ENCODE measurements at places on chromosomes 5 and 9.

DNA sequence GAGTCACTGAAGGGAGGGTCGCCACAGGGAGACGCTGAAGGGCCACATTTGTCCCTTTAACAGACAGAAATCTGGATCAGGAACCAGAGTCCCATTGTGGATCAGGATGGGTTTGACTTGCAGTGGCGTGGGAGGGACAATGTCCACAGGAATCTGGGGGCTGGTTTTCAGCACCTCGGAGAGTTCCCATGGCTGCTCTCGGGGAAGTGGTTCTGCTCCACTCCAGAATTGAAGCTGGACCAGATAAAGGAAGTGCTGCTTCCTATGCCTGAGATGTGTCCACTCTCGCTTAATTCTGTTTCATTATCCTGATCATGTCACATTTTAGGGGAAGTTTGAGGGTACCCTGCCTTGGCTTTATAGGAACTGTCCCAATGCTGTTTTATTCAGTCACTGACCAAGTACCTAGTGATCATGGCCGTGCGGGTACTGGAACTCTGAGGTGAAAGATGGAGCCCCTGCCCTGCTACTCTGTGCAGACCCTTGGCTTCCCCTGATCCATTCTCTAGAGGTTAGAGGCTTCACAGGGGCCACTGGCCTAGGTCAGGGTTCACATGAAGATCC is 28.7 kb downstream of the ENHO start:
- H3K27me3 ChIP-seq, result peaks cover 50% of the 10 kb centered on the region
- no peak overlapping the region for H3K4me3 ChIP-seq
- no peak for DNase-seq

GRCh38 chr9:107008011-107008410 is 145.0 kb downstream of the ZNF462 start:
- H3K27ac ChIP-seq, result no peak overlapping the region
- no peak for DNase-seq
- H3K36me3 ChIP-seq, result no peaks in the 10 kb centered on the region
- H3K4me3 ChIP-seq, result no peak overlapping the region

DNA sequence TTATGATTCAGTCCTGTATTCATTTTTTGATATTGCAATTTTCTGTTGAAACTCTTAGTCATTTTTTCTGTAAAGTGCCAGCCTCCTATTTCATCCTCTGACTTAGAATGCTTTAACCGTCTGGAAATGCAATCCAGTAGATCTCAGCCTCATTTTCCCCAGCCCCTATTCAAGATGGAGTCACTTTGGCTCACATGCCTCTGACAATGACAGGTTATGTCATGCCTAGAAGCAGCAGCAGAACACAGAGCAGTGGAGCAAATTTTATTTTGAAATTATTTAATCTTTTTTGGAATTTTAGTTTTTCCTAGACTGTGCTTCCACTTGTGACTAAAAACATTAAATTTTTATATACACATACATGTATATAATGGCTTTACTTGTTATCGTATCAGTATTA is 1053.2 kb downstream of the TAF11L14 start:
- H3K36me3 ChIP-seq, result no peaks in the 10 kb centered on the region
- H3K27me3 ChIP-seq, result no peaks in the 10 kb centered on the region
- no peak overlapping the region for H3K27ac ChIP-seq
- no peak overlapping the region for H3K4me3 ChIP-seq

- H3K4me3 ChIP-seq, result peak overlapping the region; percentile 75
- peaks cover 55% of the 10 kb centered on the region for H3K4me1 ChIP-seq
- H3K27ac ChIP-seq, result peak overlapping the region; percentile 94
- peaks cover 9% of the 10 kb centered on the region for H3K27me3 ChIP-seq
Observed at GRCh38 chr5:180689071-180689694, 39.8 kb upstream of the FLT4 start.

- no peak overlapping the region for H3K4me3 ChIP-seq
- H3K36me3 ChIP-seq, result no peaks in the 10 kb centered on the region
- H3K4me1 ChIP-seq, result no peaks in the 10 kb centered on the region
- no peak overlapping the region for H3K27ac ChIP-seq
Observed at GRCh38 chr5:82879089-82879488, 198.1 kb downstream of the TMEM167A start.

DNA sequence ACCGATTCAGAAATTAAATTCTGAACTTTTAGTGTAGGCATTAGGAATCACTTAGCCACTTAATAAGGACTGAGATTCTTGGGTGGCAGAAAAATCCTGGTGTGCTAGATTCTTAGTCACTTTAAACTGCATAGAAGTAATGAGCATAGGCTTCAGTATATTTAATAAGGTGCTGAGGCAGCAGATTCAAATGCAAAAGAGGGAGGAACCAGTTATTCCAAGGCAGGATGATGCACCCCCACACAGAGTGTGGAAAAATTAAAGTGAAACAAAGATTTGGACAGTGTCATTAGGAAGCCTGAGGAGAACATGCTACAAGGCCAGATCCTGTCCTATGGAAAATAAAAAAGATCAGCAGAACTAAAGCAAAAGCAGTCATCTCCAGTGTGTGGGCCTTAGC is 217.7 kb downstream of the PJA2 start:
- no peak overlapping the region for H3K4me3 ChIP-seq
- DNase-seq, result no peak
- no peak overlapping the region for H3K27ac ChIP-seq
- H3K36me3 ChIP-seq, result no peaks in the 10 kb centered on the region

GRCh38 chr9:71746758-71747125 is 21.6 kb downstream of the CEMIP2 start:
- H3K27me3 ChIP-seq, result no peaks in the 10 kb centered on the region
- H3K36me3 ChIP-seq, result peaks cover 47% of the 10 kb centered on the region
- H3K4me3 ChIP-seq, result no peak overlapping the region
- no peak for DNase-seq
- peaks cover 36% of the 10 kb centered on the region for H3K4me1 ChIP-seq

GRCh38 chr9:847505-847904 is 6.0 kb downstream of the DMRT1 start:
- no peak overlapping the region for H3K4me3 ChIP-seq
- H3K27ac ChIP-seq, result no peak overlapping the region
- peaks cover 3% of the 10 kb centered on the region for H3K36me3 ChIP-seq
- H3K4me1 ChIP-seq, result no peaks in the 10 kb centered on the region

DNA sequence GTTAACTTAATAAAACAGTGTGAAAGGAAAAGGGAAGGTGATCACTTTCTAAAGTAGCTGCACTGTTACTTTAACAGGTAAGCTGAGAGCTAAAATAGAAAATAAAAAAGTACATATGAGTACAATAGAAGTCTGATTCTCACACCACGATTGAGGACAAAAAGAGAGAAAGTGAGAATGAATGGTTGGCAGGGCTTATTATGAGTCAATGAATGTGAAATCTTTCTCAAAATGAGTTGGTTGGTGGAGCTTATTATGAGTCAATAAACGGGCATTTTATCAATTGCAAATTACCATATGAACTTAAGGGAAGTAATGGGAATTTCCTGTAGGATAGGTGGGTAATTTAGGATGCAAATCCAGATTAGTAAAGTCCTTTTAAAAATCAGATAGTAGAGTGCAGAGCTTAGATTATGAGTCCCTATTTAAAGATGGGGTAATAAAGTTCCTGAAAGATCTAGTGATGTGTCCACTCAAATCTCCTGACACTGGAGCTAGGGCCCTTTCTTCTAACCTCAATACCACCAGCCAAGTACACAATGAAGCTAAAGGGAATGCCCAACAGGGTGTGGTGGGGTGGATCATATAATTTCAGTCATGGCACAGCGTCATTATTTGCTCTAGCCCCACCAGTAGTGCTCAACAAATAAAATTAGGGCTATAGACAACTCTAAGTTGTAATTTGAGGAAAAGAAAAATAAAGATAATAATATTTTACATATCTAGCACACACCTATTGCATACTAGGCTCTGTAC is 21.1 kb upstream of the TLR4 start:
- no peak overlapping the region for H3K4me3 ChIP-seq
- H3K4me1 ChIP-seq, result peaks cover 7% of the 10 kb centered on the region
- no peaks in the 10 kb centered on the region for H3K36me3 ChIP-seq
- DNase-seq, result no peak
- no peak overlapping the region for H3K27ac ChIP-seq
- H3K27me3 ChIP-seq, result peaks cover 11% of the 10 kb centered on the region

- H3K36me3 ChIP-seq, result peaks cover 35% of the 10 kb centered on the region
- DNase-seq, result no peak
- H3K4me3 ChIP-seq, result no peak overlapping the region
Observed at GRCh38 chr9:92035146-92035545, 80.1 kb downstream of the SPTLC1 start.

GRCh38 chr9:34343605-34344004 is 14.2 kb downstream of the NUDT2 start:
- no peak overlapping the region for H3K4me3 ChIP-seq
- peaks cover 30% of the 10 kb centered on the region for H3K36me3 ChIP-seq
- peaks cover 6% of the 10 kb centered on the region for H3K4me1 ChIP-seq
- DNase-seq, result no peak

DNA sequence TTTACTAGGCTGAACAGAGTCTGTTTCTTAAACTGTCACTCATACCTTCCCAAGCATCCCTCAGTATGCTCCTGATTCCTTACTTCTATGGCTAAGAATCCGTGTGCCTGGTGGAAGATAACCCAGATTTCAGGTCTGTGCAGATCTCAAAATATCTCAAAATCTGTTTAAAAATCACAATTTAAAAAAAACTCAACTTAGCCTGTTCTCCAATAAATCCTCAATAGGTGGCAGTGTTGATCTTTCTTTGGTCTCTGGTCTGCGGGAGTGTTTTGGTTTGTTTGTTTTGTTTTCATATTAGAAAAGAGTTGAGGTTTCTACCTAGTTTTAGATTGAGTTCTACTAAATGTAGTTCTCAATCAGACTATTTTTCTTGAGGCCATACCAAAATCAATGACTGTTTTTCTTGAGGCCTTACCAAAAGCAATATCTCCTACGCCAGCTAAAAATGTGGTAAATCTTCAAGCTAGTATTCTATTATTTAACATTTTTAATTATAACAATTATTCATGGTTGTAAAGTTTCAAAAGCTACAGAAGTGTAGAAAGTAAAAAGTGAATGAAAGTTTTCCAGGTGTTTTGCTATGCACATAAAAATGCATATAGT is 57.9 kb downstream of the TGFBR1 start:
- DNase-seq, result no peak
- H3K36me3 ChIP-seq, result peaks cover 1% of the 10 kb centered on the region
- H3K27me3 ChIP-seq, result no peaks in the 10 kb centered on the region
- H3K4me3 ChIP-seq, result no peak overlapping the region
- H3K27ac ChIP-seq, result no peak overlapping the region

Data from central memory CD8-positive, alpha-beta T cell (primary cell).